IMR-90 (cell line): ENCODE measurements at places on chromosomes 2 and 18. TPM values are rescaled to one million over a fixed set of nuclear protein-coding genes. Genes with fewer than 3 reads are reported as not detected.

Gene SATB2
- 8.4 and 9.2 TPM in 2 replicates for total RNA-seq

Gene KCNG2
- not detected in 2 replicates for total RNA-seq

Gene KCNK3
- under 0.01 TPM in 2 replicates for total RNA-seq

Gene NBAS
- 88.9 and 105 TPM in 2 replicates for total RNA-seq

Gene CERS6
- 5.7 and 9.4 TPM in 2 replicates for total RNA-seq

Gene THSD7B
- total RNA-seq, result not detected in 2 replicates

Gene SERPINB8
- 14.3 and 18.3 TPM in 2 replicates for total RNA-seq

Gene LINC00305
- total RNA-seq, result not detected in 2 replicates

Gene NPPC
- 0.28 and 0.36 TPM in 2 replicates for total RNA-seq
